ENCODE measurements at places on chromosomes 3 and 15. TPM values are rescaled to one million over a fixed set of nuclear protein-coding genes. Genes with fewer than 3 reads are reported as not detected.

- DNase-seq = no peak
- H3K36me3 ChIP-seq = no peaks in the 10 kb centered on the region
- no peaks in the 10 kb centered on the region for H3K27me3 ChIP-seq
These were observed 171.8 kb downstream of the SMAD6 start for GRCh38 chr15:66873856-66874255.

- DNase-seq = no peak
- no peak overlapping the region for H3K27ac ChIP-seq
- no peaks in the 10 kb centered on the region for H3K4me1 ChIP-seq
- H3K27me3 ChIP-seq = no peaks in the 10 kb centered on the region
- no peaks in the 10 kb centered on the region for H3K36me3 ChIP-seq
These were observed 258.9 kb downstream of the FHIT start for GRCh38 chr3:60992395-60992794.

The ASB14 gene
- 3.4 TPM for total RNA-seq

- no peak overlapping the region for H3K4me3 ChIP-seq
- no peak for DNase-seq
- H3K27ac ChIP-seq = no peak overlapping the region
These were observed 86.2 kb downstream of the NPAP1 start for GRCh38 chr15:24761704-24762302.

The P2RY1 gene
- 1.1 TPM for total RNA-seq

The NGRN gene
- 261 TPM for total RNA-seq

GRCh38 chr3:56424885-56425284 is 43.4 kb downstream of the ERC2 start:
- no peaks in the 10 kb centered on the region for H3K27me3 ChIP-seq
- H3K36me3 ChIP-seq = no peaks in the 10 kb centered on the region
- H3K4me1 ChIP-seq = no peaks in the 10 kb centered on the region
- H3K4me3 ChIP-seq = no peak overlapping the region
- H3K27ac ChIP-seq = no peak overlapping the region
- no peak for DNase-seq
